Activated T-cell treated with anti-CD3 and anti-CD28 coated beads for 48 hours (primary cell): ENCODE measurements at places on chromosomes 12 and 14.

GRCh38 chr14:106530423-106531107, 1004.2 kb downstream of the TMEM121 start:
- DNase-seq = peak; percentile 59

DNA sequence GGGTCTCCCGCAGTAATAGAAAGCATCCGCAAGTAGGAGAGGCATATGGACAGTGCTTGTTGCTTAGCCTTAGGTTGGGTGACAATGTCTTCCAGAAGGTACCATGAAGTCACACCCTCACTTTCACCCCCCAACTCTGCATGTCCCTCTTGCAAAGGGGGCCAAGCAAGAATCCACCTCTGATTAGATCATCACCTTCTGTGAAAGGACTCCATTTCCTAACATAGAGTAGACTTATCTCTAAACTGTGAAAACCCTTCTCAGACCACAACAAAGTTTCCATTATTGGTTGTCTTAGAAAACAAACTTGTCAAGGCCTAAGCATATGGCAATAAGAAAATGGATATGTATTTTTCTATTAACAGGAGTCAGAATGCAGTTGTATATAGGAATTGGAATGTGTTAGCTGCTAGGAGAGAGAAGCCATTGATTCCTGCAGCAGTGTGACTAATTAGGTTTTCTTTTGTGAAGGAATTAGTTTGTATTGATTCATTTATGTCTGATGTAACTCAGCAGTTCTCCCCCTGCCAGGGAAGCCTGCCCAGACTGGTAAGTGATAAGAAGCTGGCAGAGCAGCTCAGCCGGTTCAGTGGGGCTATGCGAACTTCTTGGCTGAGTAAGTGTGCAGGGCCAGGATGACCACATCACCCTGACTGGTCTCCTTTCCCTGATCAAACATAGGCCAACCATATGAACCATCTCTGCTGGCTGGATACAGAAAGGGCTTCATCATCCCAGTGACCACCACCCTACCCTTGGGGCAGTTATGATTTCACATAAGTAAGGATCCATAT, 107.3 kb upstream of the CCDC196 start:
- DNase-seq = no peak

DNA sequence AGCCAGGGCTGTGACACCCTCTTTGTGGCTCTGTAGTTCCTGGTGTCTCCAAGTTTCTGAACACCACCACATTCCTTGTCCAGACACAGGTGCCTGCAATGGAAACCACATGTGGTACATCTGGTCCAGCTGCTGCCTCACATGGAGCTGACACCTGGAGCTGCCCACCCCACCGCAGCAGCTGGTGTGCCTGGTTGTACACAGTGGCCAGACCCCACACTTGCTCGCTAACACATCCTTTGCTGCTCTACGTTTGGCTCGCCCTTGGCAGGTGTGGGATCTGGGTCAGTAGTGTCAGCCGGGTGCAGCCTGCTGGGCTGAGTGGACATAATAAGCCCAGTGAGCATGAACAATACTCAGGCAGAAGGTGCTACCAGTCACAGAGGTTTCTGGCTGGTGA, 198.9 kb downstream of the ADGRD1 start:
- no peak for DNase-seq

- DNase-seq = no peak
Observed at GRCh38 chr14:92905667-92906066, 17.3 kb upstream of the CHGA start.

DNA sequence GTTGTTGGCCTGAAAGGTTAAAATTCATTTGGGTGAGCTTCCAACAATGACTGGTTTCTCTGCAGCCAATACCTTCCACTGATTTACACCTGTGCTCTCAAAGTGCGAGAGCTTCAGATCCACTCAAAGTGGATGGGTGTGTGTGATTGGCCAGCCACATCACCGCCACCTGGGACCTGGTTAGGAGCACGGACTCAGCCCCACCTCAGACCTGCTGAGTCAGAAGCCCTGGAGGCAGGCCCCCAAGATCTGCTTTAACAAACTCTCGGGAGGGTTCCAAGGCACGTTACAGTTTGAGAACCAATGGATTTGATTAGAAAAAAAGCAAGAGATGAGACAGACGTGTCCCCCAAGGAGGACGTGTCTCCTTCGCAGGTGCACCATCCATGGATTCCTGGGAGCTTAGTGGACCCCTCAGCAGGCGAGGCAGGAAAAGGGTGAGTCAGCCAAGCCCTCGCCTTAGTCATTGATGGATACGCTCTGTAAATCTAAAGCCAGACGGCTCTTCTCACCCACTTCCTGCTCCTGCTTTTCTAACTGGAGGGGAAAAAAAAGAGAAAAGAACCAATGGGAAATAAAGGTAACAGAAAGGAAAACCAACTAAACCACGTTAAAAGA, 24.5 kb downstream of the FZD10 start:
- DNase-seq = no peak

- no peak for DNase-seq
Observed at GRCh38 chr14:71952381-71953363, 20.4 kb downstream of the RGS6 start.

DNA sequence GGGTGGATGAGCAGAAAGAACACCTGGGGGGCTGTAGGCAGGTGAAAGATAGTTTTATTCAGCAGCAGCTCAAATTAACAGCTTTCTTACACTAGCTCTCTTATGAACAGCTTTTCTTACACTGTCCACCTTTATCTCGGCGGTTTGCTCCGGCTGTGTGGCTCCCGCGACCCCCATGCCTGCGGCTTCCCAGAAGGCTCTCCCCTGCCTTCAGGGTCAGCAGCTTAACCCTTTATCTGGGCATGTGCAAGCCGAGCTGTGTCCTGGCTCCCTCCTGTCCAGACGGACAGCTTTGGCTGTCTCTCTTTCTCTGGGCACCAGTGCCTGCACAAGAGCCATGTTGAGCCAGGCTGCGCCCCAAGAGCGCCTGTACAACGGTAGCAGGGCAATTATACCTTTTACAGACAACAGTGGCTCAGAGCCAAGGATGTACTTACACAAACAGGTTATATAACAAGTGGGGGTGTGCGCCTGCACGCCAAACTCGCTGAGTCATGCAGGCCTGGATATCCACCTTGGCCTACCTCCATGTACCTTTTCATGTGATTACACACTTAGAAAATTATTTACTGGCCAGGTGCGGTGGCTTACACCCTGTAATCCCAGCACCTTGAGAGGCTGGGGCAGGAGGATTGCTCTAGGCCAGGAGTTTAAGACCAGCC, 28.5 kb upstream of the KLHL42 start:
- DNase-seq = no peak

- no peak for DNase-seq
Observed at GRCh38 chr12:109737126-109737525, 23.5 kb downstream of the FAM222A start.

DNA sequence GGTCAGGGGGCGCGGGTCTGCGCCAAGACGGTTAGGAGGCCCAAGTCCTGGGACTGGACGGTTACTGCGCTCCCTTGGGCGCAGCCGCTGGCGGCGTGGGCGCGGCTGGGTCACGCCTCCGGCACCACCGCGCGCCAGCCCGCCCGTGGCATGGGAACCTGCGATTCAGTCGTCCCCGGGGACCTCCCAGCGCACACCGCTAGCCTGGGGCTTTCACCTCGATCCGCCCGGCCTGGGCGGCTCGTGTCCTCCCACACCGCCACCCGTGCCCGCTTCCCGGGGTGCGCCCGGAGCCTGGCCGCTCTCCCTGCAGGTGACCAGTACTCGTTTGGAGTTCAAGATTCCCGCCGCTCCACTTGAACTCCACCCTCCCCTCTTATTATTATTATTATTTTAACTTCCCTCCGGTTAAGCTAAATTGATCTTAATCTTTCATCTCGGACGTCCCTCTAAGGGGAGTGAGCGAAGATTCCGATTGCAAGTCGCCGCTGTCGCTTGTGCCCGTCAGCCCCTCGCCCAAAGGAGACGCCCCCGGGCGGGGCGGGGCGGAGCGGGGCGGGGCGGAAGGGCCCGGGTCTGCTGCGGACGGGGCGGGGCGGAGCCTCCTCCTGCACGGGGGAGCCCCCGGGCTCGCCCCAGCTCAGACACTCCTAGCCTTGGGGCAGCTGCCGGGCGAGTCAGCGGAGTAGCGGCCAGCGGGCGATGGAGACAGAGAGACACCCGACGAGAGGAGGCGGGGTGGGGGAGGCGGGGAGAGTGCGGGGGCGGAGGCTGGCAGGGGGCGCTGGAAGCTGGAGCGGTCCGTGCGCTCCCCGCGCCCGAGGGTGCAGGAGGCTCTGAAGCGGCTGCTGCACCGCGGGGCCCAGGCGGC, at the start of gene KCNMB4:
KCNMB4 (plus strand) TSS at position 643 of the 871 bp plus-strand sequence. CDS start 445 bp downstream, outside the sequence.
- DNase-seq = peak; percentile 76

GRCh38 chr12:5912437-5913334, 32.4 kb downstream of the ANO2 start:
- DNase-seq = no peak

DNA sequence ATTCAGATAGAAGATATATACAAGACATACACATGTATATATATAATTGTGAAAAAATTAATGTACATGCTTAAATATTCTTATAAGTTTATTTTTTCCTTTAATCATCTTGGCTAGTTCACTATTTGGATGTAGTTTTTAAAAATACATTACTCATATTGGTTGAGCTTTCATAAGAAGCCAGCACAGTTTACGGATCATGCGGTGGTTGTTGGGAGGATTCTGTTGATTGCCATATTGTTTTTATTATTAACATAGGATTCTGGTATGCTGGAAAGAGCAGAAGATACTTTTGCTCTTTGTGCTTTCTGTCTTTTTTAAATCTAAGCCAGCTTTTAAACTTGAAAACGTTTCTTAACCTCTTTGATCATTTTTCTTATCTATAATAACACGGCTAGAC, 163.4 kb downstream of the OTOGL start:
- DNase-seq = no peak

DNA sequence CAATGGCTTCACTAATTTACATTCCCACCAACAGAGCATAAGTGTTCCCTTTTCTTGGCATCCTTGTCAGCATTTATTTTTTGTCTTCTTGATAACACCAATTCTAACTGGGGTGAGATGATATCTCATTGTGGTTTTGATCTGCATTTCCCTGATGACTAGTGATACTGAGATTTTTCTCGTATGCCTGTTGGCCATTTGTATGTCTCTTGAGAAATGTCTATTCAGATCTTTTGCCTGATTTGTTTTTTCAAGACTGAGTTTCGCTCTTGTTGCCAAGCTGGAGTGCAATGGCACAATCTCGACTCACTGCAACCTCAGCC, 4.7 kb upstream of the PLD4 start:
- DNase-seq = no peak

DNA sequence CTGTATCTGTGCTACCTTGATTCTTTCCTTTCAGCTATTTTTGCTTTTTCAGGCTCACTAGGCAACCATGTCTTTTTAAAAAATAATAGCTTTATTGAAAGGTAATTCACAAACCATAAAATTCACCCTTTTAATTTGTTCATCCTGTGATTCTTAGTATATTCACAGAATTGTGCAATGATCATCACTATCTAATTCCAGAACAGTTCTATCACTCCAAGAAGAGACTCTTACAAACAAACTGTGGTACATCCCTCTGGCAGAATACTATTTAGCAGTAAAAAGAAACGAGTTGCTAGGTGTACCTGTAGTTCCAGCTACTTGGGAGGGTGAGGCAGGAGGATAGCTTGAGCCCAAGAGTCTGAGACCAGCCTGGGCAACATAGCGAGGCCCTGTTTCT, 14.8 kb downstream of the CREBL2 start:
- DNase-seq = no peak

GRCh38 chr12:114697243-114697716, 13.3 kb upstream of the TBX3 start:
- no peak for DNase-seq

DNA sequence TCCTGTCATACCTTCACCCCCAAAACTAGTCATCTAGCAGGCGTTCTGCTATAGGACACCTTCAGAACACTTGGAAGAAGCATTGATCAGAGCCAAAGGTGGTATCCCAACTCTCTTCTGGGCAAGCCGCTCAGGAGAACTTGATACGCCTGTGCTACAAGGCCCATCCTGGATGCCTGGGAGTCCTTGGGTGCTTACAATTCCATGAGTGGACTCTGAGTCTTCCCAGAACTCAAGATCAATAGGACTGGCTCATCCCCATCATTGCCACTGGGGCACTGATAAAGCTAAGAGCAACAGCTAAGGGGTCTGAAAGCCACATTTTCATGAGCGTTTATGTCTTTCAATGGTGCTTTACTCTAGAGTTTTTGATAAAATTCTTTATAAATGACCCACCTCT, 1.9 kb downstream of the SPTB start:
- DNase-seq = no peak

GRCh38 chr12:63294327-63294632, 143.3 kb upstream of the AVPR1A start:
- no peak for DNase-seq

DNA sequence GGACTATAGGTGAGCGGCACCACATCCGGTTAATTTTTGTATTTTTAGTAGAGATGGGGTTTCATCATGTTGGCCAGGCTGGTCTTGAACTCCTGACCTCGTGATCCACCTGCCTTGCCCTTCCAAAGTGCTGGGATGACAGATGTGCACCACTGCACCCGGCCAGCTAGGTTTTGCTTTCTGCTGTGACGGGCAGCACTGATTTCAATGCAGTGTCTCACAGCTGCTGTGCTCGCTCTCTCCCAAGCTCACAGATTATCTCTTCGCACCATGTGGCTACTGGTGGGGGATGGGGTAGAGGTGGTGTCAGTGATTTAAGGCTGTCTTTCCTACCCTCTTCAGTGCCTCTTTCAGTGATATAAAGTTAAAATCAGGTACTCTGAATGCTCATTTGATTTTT, 909.1 kb downstream of the TRHDE start:
- no peak for DNase-seq
